A549 treated with RU486 at 1 μM for 4 hours (cell line): ENCODE measurements at places on chromosomes 7 and 10. TPM values are rescaled to one million over a fixed set of nuclear protein-coding genes. Genes with fewer than 3 reads are reported as not detected.

C7orf25 gene
- 1.5 to 4.8 TPM (median 3.1 TPM) in 5 replicates for total RNA-seq

FGL2 gene
- total RNA-seq, result not detected in 5 replicates

GLCCI1 gene
- 1.1 to 2.2 TPM (median 1.4 TPM) in 5 replicates for total RNA-seq

DOCK1 gene
- total RNA-seq, result 19.1 to 25.2 TPM (median 23.4 TPM) in 5 replicates

THAP5 gene
- 5.4 to 20.0 TPM (median 15.8 TPM) in 5 replicates for total RNA-seq
